ENCODE measurements at places on chromosomes 3 and 15.

DNA sequence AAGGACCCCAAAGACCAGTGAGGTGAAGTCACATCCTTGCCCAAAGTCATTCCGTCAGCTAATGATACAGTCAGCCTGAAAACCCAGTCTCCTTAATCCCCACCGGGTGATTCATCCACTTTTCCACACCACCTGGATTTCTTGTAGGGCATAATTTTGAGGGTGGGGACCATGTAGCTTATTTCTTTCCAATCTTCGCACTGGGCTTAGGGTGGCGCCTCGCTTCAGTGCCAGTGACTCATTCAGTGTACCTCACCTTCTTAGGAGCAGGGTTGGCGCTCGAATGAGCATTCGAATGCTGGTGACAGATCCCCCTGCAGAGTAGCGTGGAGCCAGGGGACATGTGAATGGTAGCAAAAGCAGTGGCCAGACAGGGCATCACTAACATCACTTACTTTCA lies 24.0 kb downstream of the BMF start:
- DNase-seq: no peak

GRCh38 chr3:190165253-190165652 lies 44.6 kb upstream of the P3H2 start:
- no peak for DNase-seq

DNA sequence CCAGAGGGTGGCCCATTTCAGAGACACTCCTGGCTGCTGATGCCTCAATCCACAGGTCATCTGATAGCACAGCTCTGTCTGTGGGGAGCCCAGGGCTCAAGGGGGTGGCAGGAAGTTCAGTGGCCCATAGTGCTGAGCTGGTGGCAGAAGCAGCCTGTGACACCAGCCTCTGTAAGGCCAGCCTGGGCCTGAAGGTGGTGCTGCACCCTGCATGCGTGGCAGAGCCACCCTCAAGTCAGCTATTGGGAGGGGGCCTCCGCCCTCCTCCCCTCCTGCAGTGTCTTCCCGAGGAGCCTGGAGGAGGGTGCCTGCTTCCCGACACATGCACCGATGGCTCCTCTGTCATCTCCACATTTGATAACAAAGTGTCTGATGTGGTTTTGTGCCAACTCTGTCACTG lies 3.0 kb downstream of the PLA1A start:
- DNase-seq: no peak

GRCh38 chr3:134332344-134332743 lies 41.9 kb downstream of the AMOTL2 start:
- DNase-seq: no peak

GRCh38 chr3:11090551-11090950 lies 63.7 kb upstream of the HRH1 start:
- DNase-seq: no peak

DNA sequence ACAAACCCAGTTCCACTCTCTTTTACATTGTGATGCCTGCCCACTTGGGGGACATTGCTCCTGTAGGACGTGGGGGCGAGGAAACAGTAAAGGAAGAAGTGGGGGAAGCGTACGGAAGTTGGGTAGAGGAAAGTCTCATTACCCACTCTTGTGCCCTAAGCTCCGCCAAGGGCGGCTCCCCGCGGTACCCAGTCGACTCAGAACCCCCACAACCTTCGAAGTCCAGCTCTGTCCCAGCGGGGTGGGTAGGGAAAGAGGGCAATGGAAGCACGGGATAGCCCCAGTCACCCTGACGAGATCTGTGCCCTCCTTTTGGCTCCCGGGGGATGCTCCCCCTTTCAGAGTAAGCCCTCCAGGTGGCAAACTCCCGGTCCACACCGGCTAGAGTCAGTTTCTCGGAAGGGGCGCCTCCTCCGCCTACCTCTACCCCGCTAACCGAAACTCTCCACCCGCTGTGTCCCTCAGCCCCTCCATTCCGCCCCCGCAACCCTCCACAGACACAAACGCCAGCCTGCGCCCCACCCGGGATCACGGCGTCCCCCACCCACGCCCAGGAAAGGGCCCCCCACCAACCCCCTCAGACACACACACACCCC lies 527 bp downstream of the CSNK1G1 start:
- DNase-seq: peak; percentile 22

DNA sequence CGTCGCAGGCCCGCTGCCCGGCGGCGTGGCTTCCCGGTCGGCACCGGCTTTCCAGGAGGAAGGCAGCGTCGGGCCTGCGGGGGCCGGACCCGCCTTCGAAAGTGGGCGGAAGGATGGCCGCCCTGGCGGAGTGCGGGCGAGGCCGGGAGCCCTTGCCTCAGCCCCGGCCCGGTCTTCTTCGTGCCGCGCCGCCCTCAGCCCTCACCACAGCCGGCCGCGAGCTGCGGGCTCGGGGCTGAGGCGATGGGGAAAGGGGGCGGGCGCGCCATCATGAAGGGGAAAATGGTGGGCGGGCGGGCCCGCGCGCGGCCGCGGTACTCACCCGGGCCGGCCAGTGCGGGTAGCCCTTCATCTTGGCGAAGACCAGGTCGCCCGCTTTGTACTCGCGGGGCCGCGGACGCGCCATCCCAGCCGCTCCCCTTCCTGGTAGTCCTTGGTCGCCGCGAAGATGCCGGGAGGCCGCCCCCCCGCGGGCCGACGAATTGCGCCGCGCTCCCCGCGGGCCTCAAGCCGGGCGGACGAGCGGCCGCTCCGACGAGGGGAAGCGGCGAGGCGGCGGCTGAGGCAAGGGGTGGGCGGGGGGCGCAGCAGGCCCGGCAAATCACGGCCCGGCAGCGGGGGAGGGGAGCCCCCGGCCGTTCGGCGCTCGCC lies 489 bp downstream of the HDGFL3 start:
- DNase-seq: peak; percentile 45

GRCh38 chr15:94451466-94451865 lies 220.1 kb downstream of the MCTP2 start:
- DNase-seq: no peak

All from progenitor cell of endocrine pancreas (in vitro differentiated cells).